ENCODE measurements at places on chromosomes 4 and X.

DNA sequence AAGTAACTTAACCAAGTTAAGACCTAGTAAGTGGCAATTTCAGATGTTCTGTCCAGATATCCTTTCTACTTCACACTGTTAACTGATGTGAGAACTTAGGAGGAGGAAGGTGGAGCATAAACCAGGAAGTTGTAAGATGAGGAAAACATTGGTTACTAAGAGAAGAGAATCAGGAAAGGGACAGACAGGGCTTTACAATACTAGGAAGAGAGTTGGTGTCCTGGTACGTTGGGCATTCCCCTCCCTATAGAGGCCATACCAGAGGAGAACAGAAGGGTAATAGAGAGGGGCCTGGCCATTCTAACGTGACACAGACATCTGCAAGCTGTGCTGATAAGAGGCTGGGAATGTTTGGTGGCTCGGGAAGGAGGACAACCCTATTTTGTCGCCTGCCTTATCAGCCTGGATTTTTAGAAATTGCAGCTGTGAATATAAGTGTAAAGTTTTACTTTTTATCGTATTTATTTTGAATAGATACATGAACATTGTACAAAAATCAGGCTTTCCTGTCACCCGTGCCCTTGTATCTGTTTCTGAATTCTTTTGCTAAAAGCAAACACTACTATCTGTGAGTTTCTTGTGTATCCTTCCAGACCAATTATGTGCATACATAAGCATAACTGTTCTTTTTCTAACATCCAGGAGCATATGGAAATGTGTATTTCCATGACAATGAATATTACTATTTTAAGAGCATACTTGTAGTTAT lies 53.5 kb upstream of the HPRT1 start:
- DNase-seq: no peak

DNA sequence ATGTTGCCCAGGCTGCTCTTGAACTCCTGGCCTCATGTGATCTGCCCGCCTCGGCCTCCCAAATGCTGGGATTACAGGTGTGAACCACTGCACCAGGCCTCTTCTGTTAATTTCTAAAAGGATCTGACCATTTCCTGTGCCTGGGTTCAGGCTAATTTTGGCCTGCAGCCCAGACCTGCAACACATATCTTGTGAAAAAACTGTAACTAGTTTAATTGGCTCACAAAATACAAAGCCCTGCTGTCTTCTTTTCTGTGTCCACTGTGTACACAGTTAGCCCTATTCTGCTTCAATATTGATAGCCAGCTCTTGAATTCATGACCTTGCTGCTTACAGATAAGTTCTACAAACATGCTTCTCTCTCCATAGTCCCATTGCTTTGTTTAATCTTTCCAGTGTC lies 753.5 kb downstream of the PDHA2 start:
- DNase-seq: no peak

- DNase-seq: no peak
Measured at GRCh38 chrX:30997411-30997810, 74.4 kb downstream of the FTHL17 start.

GRCh38 chr4:28709891-28710290 lies 1849.2 kb downstream of the STIM2 start:
- no peak for DNase-seq

DNA sequence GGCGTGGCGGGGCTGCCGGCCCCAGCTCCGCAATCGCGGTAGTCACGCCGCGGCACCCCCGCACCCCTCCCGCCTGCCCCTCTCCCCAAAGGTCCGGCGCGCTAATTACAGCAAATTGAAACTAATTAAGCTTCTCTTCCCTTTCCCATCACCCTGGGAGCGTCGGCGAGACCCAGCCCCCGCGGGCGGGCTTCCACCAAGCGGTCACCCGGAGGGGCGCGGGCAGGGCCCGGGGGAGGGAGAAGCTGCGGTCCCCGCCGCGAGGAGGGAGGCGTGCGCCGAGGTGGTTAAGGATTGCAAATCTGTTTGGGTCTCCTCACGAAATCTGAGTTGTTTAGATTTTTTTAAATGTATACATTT lies 13.1 kb downstream of the ARX start:
- DNase-seq: no peak

DNA sequence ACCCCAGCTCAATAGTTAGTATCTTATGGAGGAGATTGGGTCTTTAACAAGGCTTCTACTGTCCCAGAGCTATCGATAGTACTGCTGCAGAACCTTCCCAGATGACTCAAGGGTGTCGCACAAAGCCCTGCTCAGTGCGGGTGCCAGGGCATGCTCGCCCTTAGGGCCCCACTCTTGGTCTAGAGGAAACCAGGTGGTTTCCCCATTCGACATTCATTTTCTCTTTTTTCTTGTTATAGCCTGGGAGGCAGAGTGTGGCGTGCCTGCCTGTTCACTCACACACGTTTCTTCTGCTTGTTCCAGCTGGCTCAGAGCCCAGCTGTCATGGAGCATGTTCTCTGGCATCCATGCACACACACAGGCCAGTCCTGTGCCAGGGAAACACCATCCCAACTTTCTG lies 144.5 kb downstream of the SMIM20 start:
- no peak for DNase-seq

DNA sequence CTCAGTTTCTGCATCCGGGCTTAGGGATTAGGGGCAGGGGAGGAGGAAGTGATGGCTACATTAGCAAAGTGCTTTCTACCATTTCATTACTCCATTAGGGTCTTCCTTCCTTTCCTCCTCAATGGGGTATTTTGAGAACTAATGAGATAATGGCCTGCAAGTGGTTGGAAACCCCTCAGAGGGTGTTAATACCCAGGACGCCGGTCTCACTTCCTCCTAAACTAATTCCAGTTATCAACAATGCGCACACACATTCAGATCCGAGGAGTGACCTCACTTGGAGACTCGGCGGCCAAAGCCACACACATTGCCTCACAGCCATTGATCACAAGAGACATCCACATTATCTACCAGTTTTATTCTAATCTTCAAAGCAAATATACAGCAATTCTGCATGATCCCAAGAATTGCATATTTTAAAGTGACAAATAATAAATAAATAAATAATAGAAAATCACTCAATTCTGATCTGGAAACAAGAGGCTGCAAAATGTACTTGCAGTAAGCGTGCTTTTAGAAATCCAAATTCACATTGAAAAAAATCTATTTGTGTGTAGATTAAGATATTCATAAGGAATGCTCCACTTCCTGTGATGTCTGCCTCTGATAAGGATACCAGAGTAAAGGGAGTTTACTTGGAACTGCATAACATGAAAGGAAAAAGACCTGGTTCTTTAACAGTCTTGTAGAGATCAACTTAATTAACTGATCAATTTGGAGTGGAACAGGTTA lies 329.1 kb downstream of the FBXW7 start:
- no peak for DNase-seq

DNA sequence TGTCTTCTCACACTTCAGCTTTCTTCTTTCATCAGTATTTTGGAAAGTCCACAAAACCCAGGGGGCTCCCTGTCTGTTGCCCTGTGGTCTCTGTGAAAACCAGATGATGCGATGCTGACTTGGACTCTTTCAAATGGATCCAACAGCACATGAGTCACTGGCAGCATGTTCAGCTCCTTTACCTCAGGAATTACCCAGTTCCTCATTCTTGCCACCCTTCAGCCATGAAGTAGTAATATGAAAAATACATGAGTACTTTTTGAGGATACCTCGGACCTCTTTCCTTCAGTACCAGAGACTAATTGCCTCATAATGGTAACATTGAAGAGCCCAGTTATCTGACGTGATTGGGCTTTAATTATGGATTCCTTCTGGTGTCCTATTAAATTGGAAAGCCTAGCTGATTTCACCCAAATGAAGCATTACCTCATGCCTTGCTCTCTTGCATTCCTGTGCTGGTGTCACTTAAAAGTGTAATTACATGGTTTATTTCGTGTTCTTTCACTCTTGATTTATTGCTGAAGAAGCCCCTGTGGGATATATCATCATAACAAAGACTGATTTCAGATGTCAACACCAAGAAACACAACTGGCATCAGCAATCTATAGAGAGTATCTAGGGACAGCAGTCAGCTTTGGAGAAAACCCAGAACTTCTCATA lies 63.4 kb downstream of the NFKB1 start:
- no peak for DNase-seq

- DNase-seq: no peak
Measured at GRCh38 chrX:1167918-1168481, 44.4 kb downstream of the CRLF2 start.

- no peak for DNase-seq
Measured at GRCh38 chr4:173211838-173212237, 43.2 kb downstream of the GALNT7 start.
